ENCODE measurements at places on chromosomes 3 and 15. TPM values are rescaled to one million over a fixed set of nuclear protein-coding genes. Genes with fewer than 3 reads are reported as not detected.

GRCh38 chr3:29183346-29184087, 97.4 kb upstream of the RBMS3 start:
- DNase-seq = no peak

Gene SENP8
- 2.6 TPM for total RNA-seq

DNA sequence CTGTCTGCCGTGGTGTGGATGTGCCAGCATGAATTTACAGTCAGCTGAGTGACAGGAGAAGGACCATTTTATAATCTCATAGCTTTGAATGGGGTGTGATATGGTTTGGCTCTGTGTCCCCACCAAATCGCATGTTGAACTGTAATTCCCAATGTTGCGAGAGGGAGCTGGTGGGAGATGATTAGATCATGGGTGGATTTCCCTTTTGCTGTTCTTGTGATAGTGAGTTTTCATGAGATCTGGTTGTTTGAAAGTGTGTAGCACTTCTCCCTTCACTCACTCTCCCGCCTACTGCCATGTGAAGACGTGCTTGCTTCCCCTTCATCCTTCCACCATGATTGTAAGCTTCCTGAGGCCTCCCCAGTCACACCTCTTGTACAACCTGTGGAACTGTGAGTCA, 111.9 kb upstream of the CHD2 start:
- no peak for DNase-seq

GRCh38 chr3:111545349-111545748, 3.4 kb downstream of the CD96 start:
- no peak for DNase-seq

GRCh38 chr3:177150970-177151627, 46.2 kb downstream of the TBL1XR1 start:
- no peak for DNase-seq
